ENCODE measurements at places on chromosomes 2 and 18. TPM values are rescaled to one million over a fixed set of nuclear protein-coding genes. Genes with fewer than 3 reads are reported as not detected.

Gene SPP2
- not detected for polyA plus RNA-seq

Gene UGT1A1
- not detected for polyA plus RNA-seq

Gene SLC11A1
- polyA plus RNA-seq, result 1.7 TPM

Gene GLI2
- 10.8 TPM for polyA plus RNA-seq

Gene PAX3
- 0.44 TPM for polyA plus RNA-seq

Gene TXNL1
- polyA plus RNA-seq, result 112 TPM

Gene IL1RN
- 1.9 TPM for polyA plus RNA-seq

Gene POMC
- 2.9 TPM for polyA plus RNA-seq

Gene RTKN
- polyA plus RNA-seq, result 60.4 TPM

Gene AAMP
- 107 TPM for polyA plus RNA-seq

Gene KCNF1
- polyA plus RNA-seq, result 3.7 TPM

Gene TPRKB
- polyA plus RNA-seq, result 37.3 TPM

Gene KCTD1
- polyA plus RNA-seq, result 5.3 TPM

Gene PDIA6
- polyA plus RNA-seq, result 125 TPM

Gene NOL4
- not detected for polyA plus RNA-seq

Gene STAT4
- 1.5 TPM for polyA plus RNA-seq

Gene ANKRD36
- 12.8 TPM for polyA plus RNA-seq

Gene FAM161A
- polyA plus RNA-seq, result 14.3 TPM

Gene FEV
- 0.58 TPM for polyA plus RNA-seq

Gene RSAD2
- polyA plus RNA-seq, result 4.1 TPM

Gene CD207
- polyA plus RNA-seq, result 0.27 TPM

Gene DSG4
- polyA plus RNA-seq, result not detected

Gene TDRD15
- not detected for polyA plus RNA-seq

Gene CABYR
- polyA plus RNA-seq, result 2.7 TPM

Gene MLPH
- polyA plus RNA-seq, result 0.85 TPM

Gene AQP12A
- polyA plus RNA-seq, result 0.74 TPM

Gene ABCG8
- 0.10 TPM for polyA plus RNA-seq

Gene IKZF2
- polyA plus RNA-seq, result 4.2 TPM

All from hindlimb muscle (tissue), 1 donor.